ENCODE measurements at places on chromosomes 7 and 10.

- DNase-seq, result no peak
These were observed 101.2 kb upstream of the APBB1IP start for GRCh38 chr10:26336979-26337378.

DNA sequence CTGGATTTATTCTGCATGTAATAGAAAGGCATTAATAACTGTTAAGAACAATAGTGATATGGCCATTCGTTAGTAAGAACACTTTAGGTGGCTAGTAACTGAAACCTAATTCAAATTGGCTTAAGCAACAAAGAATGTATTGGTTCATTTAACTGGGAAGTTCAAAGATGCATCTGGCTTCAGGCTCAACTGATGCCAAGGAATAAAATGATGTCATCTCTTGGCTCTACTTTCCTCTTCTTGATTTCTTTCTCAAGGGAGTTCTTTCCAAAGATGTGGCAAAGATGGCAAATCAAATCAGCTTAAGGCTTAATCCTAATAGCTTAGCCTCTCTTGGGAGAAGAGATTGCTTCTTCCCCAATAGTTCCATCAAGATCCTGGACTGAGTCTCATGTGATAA lies 51.6 kb downstream of the PIK3CG start:
- no peak for DNase-seq

DNA sequence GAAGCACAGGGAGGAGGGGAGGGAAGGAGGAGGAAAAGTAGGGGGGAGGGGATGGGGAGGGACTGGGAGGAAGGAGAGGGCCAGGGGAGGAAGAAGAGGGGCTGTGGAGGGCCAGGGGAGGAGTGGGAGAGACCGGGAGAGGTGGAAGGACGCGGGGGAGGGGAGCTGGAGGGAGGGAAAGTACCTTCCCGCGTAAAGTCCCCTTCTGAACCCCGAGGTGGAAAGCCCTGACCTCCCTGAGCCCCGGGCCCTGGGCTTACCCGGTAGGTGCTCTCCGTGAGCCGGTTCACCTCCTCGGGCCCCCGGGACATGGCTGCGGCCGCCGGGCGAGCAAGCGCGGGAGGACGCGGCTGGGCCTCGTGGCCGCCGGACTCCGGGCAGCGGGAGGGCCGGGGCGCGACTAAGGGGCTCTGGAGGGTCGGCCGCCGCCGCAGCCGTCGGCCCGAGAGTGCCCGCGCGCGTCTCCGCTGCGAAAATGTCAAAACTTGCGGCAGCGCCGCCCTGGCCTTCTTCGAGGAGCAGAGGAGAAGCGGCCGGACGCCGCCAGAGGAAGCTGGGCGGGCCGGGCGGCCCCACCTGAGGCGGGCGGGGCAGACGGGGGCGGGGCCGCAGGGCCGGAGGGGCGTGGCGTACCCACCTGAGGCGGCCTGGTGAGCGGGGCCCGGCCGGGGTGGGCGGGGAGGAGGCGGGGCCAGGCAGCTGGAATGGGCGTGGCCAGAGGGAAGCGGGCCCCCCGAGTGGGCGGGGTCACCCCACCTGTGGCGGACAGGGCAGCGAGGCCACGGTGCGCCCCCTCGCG lies at the start of gene BAIAP2L1:
Gene BAIAP2L1 (minus strand): TSS at position 549 of the 799 bp plus-strand sequence. CDS start 238 bp downstream, at position 311.
- DNase-seq, result peak; percentile 89

DNA sequence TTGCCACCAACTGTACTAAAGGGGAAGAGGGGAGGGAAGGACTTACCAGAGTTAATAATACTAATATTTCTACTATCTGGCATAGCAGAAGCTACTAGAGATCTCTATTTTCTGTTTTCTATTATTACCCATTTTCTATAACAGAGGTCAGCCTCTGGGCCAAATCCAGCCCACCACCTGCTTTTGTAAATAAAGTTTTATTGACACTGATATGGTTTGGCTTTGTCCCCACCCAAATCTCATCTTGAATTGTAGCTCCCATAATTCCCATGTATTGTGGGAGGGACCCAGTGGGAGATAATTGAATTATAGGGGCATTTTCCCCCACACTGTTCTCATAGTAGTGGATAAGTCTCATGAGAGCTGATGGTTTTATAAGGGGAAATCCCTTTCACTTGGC lies 45.9 kb upstream of the CUL1 start:
- DNase-seq, result no peak

DNA sequence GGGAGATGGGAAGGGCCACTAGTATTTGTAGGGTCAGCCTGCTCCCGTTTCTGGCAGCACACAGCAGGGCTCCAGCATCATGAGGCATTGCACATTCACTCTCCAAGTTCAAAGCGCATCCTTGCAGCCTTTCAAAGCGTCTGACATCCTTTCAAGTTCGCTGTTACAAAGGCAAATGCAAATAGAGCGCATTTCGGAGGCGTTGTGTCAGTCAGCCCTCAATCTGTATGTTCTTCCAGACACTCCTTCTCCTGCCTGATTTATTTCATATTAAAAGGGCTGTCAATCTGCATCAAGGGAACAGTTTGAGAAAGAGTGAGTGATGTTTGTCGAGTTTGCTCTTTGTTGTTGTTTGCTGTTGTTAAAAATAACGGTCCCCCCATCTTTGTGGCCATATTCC lies 188.5 kb downstream of the SNX10 start:
- DNase-seq, result no peak

All from ureter (tissue), 1 donor.